Activated CD8-positive, alpha-beta memory T cell treated with anti-CD3 and anti-CD28 coated beads for 1 hour (primary cell): ENCODE measurements at places on chromosomes 3 and 15.

- no peak for DNase-seq
Measured at GRCh38 chr3:38601956-38602550, 47.4 kb downstream of the SCN5A start.

DNA sequence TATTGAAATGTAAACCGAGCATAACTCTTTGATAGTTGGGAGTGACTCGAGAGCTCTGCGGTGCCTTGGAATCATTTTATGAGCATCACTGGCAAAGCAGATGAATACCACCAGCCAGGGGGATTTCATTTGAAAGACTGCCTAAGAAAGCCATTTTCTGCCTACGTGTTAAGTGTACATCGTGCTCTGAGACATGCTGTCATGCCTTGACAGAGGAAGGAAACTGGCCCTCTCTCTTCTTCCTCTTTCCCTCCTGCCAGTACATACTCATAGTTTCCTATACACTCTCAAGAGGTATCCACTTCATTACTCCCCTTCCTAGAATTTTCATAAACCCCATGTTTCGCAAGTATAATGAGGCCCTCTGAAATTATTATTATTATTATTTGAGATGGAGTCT, 8.8 kb downstream of the BCL2A1 start:
- DNase-seq: no peak

GRCh38 chr3:107710851-107711250, 188.1 kb downstream of the BBX start:
- no peak for DNase-seq

DNA sequence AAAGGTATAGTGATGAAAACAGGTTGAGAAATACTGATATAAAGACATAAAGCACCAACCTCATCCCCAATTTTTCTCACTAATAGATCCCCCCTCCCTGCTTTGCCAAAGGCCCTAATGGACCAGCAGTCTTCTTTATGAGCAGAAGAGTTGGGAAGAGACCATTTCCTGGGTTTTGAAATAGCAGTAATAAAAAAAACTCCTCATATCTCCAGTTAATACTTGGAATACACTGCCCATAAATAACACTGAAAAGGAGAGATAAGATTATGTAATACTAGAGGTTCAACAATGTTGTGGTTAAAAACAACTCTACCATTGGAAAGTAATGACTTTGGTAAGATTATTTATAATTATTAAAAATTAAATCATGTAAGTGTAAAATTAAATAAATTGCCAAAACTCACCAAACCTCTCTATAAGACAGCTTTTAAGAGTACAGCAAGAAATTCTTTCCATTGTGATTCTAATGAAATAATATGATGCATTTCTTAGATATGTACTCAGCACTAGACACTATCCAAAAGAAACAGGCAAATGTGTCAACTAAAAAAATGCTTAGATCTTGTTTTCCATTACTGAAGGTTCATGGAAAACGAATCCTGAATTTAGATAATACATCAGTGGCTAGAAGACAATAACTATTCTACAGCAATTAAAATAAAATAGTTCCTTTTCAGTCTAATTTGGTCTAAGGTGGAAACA, 88.2 kb downstream of the FAIM start:
- no peak for DNase-seq

DNA sequence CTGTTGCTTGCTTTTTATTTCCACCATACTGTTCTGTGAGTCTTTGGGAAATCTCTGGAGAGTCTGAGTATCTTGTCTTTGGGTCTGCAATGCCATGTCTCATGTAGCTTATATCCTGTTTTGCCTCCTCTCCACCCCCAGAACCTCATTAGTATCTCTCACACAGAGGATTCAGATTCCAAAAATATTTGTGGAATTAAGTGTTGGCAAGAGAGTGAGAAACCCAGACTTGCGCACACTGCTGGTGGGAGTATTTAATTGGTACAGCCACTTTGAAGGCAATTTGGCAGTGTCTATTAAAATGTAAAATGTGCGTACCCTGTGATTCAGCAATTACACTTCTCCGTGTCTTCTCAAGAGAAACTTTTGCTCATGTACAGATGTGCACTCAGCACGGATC, 68.6 kb downstream of the ZNF621 start:
- no peak for DNase-seq

DNA sequence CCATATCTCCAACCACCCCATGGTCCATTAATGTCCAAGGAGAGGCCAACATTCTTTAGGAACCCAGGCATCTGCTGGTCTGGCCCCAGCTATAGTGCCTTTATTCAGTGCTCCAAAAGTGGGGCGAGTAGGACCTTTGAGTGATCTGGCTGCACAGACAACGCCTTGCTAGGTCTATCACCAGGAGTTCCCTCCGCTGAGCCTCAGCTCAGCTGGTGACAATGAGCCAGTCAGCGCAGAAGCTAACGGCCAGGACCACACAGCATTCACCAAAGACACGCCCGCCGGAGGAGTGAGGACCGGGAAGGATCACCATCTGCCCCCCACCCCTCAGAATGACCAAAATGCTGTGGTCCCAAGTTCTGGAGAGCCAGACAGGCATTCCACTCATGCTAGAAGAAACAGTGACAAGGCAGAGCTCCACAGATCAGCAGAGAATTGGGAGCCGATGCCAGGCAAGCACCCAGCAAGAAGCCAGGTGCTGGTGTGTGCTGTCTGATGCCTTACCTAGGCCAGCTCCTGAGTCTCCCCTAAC, 19.0 kb downstream of the TBC1D2B start:
- DNase-seq: no peak

DNA sequence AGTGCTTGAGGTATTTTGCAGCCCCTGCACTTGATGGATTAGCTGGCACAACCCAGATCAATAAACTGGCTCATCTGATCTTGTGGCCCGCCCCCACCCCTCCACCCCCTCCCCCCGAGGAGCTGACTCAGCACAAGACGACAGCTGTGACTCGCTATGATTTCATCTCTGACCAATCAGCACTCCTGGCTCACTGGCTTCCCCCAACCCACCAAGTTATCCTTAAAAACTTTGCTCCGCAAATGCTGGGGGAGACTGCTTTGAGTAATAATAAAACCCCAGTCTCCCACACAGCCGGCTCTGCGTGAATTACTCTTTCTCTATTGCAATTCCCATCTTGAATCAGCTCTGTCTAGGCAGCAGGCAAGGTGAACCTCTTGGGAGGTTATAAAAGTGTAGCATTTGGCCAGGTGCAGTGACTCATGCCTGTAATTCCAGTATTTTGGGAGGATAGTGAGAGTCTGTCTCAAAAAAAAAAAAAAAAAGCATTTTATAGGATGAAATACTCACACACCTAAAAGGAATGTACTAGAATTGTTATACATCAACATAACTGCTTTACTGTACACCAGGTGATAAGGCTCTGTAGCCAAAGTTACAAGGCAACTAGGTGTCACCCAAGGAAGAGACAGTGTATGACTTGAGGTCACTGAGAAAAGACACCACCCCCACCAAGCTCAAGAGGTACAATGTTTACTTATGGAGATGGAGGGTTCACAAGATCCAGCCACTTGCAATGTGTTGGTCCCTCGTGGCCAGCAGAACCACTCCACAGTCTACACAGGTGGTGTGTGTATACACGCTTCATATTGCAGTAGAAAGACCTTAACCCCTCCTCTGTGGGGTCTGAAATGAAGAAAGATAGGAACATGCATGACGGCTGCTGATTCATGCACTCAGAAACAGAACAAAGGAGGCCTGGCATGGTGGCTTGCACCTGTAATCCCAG, 8.6 kb downstream of the ZNF445 start:
- no peak for DNase-seq

- DNase-seq: no peak
Measured at GRCh38 chr15:96070636-96071035, 259.9 kb upstream of the NR2F2 start.

GRCh38 chr3:9099702-9100512, 136.6 kb upstream of the RAD18 start:
- no peak for DNase-seq

DNA sequence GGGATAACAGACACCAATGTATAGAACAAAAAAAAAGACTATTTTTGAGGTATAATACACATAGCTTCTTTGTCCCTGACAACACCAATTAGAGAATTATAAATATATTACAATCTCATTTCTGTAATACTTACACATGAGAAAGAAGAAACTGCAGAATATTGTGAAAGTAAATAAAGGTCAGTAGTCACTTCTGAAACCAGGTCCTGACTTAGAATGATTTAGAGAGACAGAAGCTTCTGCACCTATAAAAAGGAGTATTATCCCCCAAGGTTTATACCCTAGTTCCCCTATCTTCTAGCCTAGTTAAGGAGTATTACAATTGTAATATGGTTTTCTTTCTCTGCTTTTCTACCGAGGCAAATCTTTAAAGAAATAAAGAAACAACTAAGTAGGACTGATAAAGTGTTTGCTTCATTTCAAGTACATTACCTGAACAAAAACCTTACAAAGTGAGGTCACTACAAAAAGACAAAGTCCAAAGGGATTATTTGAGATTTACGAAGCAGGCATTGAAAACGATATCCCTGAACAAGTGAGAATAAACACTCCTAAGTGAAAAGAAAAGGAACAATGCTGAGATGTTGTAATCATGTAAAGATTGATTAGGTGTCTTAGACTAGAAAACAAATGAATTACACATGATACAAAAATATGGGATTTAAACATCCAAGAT, 103.0 kb downstream of the GBE1 start:
- DNase-seq: no peak

GRCh38 chr3:174097686-174098085, 700.1 kb downstream of the NLGN1 start:
- DNase-seq: no peak

DNA sequence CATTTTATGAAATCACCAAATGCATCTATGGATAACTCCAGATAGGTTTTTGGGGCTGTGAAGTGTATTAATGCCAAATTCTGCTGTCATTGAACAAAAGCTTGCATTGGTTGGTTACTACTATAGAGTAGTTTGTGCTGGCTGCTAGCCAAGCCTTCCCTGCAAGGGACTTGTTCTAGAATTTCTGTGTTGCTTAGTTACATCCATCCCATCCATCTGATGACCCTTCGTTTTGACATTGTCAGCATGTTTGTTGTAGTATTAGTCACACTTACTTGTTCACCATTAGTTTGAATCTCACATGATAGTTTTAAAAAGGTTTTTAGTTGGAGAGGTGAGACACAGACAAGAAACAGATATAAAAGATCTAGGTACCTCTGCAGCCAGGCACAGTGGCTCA, 7.0 kb upstream of the NIPA2 start:
- DNase-seq: no peak

DNA sequence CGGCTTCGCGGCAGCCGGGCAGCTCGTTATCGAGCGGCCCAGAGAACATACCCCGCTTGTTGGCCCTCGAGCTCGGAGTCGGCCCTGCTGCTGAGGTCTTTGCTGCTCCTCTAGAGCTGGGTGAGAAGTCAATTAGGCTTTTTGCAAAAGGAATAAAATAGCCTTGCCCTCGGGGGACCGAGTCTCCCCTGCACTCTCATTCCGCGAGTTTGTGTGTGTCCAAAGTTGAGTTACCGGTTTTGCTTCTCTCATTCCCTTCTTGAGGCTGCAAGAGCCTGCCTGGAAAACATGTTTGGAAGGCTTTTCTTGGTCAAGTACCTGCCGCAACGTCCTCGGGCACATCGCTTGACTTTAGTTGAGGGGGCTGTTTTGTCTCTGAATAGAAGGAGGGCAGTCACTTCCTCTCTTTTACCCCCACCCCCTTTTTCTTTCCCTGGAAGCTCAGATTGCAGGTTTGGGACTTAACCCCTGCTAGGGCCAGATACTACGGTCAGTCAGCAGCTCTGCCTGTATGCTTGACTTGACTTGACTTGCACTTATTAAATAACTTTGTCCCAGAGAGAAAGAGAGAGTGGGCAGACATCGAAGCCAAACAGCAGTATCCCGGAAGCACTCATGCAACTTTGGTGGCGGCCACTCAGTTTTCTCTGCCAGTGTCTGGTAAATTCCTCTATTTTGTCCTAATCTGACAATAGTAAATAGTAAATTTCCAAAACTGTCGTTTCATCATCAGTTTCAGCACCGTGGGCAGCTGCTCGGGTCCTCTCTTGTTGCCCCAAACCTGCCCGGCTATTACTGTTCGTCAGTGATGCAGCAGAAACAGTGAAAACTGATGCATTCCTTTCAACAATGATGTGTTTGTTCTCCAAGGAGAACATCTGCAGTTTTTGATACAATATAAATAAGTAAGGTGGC, 609 bp downstream of the RNF13 start:
- no peak for DNase-seq

DNA sequence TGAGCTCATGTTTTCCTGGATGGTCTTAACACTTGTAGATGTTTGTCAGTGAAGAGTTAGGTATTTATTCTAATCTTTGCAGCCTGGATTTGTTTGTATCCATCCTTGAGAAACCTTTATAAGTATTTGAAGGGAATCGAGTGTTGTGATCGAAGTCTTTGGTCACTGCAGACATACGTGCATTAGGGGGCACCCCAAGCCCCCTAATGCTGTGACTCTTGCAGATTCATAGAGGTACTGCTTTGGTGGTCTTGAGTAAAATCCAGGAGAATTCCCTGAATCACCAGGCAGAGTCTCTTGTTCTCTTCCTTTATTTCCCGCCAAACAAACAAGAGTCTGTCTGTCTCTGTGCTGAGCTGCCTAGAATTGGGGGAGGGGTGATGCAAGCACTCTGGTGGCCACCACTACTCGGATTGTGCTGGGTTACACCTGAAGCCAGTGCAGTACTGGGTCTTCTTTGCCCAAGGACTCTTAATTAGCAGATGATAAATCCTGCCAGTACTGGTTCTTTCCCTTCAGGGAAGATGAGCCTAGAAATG, 170.5 kb upstream of the POU1F1 start:
- no peak for DNase-seq

DNA sequence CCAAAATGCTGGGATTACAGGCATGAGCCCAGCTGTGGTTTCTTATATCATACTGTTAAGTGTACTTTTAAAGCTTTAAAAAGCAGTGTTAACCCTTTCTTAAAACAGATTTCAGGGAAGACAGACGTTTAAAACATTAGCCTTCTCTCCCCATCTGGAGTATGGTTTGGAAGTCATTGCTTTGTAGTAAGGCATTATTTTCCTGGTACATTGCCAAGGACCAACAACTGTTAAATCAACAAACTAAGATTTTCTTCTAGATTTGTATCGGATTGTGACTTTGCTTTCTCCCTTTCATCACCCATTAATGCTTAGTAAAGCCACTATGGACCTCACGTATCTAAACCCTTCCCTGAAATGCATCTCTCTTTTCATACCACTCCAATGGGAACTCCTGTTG, 50.5 kb downstream of the UBE2E1 start:
- DNase-seq: no peak

GRCh38 chr3:111080413-111080812, 8.8 kb downstream of the NECTIN3 start:
- DNase-seq: no peak
